Mesothelial cell of epicardium (in vitro differentiated cells): ENCODE measurements at places on chromosomes 11 and 22.

DNA sequence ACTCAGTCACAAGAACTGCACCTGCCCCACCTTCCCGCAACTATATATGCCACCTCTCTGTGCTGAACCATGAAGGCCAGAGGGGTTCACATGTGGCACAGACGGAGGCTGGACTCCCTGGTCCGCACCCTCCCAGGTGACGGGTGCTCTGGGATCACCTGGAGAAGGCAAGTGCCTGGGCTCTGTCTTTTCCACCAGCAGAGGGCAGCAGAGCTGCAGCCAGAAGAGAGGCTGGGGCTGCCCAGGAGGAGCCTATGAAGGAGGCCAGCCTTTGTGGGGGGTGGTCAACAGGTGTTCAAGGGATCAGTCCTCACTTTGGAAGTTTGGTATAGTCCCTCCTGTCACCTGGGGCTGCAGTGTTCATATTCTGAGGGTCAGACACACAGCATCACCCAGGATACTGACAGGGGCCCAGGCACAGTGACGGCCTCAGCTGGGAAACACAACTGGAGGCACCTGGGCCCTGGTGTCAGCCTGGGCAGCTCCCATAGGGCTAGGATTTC, 39.2 kb upstream of the IGLL5 start:
- DNase-seq = peak; percentile 48

DNA sequence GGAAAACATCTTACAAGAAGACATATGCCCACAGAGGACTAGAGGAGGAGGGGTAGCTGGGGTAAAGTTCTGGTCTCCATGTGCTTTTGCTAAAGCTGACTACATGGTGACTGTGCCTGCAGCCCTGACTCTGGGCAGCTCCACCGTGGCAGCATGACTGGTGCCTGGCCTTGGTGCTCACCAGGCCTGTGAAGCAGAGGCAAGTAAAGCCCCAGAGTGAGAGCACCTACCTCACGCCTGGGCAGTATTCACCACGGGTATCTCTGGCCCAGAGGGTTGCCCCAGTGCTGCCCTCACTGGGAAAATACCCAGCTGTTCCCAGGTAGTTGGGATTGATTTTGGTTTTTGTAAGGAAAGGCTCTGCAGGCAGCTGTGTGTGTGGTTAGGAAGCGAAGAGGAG, 78.3 kb downstream of the CTTN start:
- no peak for DNase-seq

- peak; percentile 68 for DNase-seq
These were observed 612 bp downstream of the XBP1 start for GRCh38 chr22:28799606-28800307.

DNA sequence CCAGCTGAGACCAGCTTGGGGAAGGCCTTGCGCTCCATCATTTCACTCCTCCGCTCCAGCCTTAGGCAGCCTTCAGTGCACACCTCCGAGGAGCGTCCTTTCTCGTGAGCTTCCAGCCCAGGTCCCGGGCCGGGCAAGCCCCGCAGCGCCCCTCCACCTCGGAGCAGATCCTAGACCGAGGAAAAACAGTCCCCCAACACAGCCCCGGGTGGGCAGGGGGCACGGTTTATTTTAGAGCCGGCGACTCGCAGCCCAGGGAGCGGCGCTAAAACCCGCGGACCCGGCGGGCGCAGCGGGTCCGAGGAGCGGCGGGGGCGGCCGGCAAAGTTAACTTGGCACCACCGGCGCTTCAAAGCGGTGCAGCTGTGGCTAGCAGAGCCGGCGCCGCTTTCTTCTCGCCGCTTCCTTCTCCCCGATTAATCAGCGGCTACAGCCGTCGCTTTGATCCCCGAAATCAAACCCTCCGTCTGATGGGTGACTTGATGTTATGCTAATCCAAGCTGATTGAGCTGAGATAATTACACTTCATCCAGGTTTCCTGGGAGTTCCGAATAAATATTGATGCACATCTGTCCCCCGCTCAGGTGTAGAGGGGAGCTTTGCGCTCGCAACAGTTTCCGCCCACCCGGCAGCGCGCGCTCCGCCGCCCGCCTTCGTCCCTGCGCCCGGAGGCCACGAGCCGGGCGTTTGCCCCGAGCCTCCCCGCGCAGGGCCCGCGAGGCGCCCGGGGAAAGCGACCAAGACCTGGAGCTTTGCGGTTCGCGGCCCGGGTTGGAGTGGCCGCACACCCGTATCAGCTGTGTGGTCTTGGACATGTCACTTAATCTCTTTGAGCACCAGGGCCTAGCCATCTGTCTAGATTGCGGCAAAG, 192.7 kb downstream of the BUD13 start:
- no peak for DNase-seq

DNA sequence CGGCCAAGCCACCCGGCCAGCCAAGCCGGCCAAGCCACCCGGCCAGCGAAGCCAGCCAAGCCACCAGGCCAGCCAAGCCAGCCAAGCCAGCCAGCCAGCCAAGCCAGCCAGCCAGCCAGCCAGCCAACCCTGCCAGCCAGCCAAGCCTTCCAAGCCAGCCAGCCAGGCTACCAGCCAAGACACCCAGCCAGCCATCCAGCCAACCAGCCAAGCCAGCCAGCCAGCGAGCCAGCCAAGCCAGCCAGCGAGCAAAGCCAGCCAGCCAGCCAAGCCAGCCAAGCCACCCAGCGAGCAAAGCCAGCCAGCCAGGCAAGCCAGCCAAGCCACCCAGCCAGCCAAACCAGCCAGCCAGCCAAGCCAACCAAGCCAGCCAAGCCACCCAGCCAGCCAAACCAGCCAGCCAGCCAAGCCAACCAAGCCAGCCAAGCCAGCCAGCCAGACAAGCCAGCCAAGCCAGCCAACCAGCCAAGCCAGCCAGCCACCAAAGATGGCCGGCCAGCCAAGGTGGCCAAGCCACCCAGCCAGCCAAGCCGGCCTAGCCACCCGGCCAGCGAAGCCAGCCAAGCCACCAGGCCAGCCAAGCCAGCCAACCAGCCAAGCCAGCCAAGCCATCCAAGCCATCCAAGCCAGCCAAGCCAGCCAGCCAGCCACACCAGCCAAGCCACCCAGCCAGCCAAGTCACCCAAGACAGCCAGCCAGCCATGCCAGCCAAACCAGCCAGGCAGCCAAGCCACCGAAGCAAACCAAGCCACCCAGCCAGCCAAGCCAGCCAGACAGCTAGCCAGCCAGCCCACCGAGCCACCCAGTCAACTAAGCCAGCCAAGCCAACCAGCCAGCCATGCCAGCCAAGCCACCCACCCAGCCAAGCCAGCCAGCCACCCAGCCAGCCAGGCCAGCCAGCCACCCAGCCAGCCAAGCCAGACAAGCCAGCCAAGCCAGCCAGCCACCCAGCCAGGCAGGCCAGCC, 28.8 kb downstream of the CCT8L2 start:
- no peak for DNase-seq
